Muscle of leg (tissue), 16 donors: ENCODE measurements at places on chromosomes 7 and 10. TPM values are rescaled to one million over a fixed set of nuclear protein-coding genes. Genes with fewer than 3 reads are reported as not detected.

DNA sequence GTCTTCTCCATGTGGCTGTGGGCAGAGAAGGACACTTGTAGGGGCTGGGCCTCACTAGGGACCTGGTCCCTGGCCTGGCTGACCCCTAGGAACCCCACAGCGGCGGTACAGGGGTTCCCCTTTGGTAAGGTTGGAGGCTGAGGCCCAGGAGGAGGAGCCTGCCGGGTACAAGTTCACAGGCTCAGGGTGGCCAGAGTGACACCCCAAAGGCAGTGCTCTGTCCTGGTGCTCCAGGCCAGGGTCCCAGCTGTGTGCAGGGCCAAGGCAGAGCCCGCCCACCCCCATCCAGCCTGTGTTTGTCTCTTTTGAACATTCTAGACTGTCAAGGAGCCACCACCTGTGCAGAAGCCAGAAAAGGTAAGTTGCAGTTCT is 23.3 kb downstream of the ANTXRL start:
- H3K27me3 ChIP-seq, result no peaks in the 10 kb centered on the region
- no peaks in the 10 kb centered on the region for H3K36me3 ChIP-seq

GRCh38 chr10:75272896-75273295 is 37.1 kb upstream of the COMTD1 start:
- peak; percentile 27 for DNase-seq
- peaks cover 9% of the 10 kb centered on the region for H3K27me3 ChIP-seq
- peaks cover 10% of the 10 kb centered on the region for H3K4me1 ChIP-seq
- H3K36me3 ChIP-seq, result no peaks in the 10 kb centered on the region
- H3K4me3 ChIP-seq, result no peak overlapping the region
- H3K27ac ChIP-seq, result no peak overlapping the region

- DNase-seq, result no peak
- no peak overlapping the region for H3K4me3 ChIP-seq
- H3K27ac ChIP-seq, result no peak overlapping the region
- no peaks in the 10 kb centered on the region for H3K4me1 ChIP-seq
- H3K27me3 ChIP-seq, result no peaks in the 10 kb centered on the region
- no peaks in the 10 kb centered on the region for H3K36me3 ChIP-seq
Observed at GRCh38 chr10:87642988-87643387, 16.7 kb upstream of the PAPSS2 start.

GRCh38 chr7:4650433-4651047 is 31.6 kb upstream of the FOXK1 start:
- no peaks in the 10 kb centered on the region for H3K27me3 ChIP-seq
- no peaks in the 10 kb centered on the region for H3K36me3 ChIP-seq
- DNase-seq, result peak; percentile 56

- H3K36me3 ChIP-seq, result no peaks in the 10 kb centered on the region
- no peak overlapping the region for H3K27ac ChIP-seq
- H3K27me3 ChIP-seq, result no peaks in the 10 kb centered on the region
- no peak for DNase-seq
- H3K4me3 ChIP-seq, result no peak overlapping the region
Observed at GRCh38 chr10:12561307-12561706, 212.0 kb downstream of the CAMK1D start.

C10orf62 gene
- not detected for total RNA-seq

CALML3 gene
- not detected for total RNA-seq

CPA1 gene
- total RNA-seq, result 3.6 TPM

KRIT1 gene
- 38.2 TPM for total RNA-seq

DLX6 gene
- total RNA-seq, result not detected
